ENCODE measurements at places on chromosomes 4 and X.

DNA sequence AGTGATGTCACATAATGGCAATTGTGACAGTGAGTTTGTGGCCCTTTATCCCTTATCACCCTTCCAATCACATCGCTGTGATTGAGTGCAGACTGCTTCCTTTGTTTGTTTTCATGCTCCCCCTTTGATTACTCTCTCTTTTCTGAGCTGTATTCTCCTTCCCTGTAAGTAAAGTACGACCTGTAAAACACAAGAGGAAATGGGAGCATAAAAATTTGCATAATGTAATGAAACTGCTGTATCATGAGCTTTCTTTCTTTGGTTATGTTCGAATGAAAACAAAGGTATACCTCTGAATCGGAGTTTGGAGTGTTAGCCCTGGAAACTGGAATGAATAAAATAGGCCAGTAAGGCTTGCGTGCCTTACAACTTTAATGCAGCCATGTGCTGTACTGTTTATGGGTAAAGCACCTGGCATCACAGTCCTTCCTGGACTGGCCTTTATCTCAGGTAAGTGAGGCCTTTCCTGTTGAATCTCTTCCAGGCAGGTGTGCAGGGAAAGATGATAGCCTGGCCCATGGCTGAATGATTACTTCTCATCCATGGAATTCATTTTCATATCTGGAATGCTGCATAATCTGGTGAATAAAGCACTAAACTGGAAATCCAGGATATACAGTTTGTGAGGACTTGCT, 26.6 kb upstream of the HS3ST1 start:
- H3K27ac ChIP-seq: peak overlapping the region; percentile 83
- H3K4me1 ChIP-seq: no peaks in the 10 kb centered on the region
- no peaks in the 10 kb centered on the region for H3K36me3 ChIP-seq
- H3K27me3 ChIP-seq: no peaks in the 10 kb centered on the region
- no peak overlapping the region for H3K4me3 ChIP-seq

DNA sequence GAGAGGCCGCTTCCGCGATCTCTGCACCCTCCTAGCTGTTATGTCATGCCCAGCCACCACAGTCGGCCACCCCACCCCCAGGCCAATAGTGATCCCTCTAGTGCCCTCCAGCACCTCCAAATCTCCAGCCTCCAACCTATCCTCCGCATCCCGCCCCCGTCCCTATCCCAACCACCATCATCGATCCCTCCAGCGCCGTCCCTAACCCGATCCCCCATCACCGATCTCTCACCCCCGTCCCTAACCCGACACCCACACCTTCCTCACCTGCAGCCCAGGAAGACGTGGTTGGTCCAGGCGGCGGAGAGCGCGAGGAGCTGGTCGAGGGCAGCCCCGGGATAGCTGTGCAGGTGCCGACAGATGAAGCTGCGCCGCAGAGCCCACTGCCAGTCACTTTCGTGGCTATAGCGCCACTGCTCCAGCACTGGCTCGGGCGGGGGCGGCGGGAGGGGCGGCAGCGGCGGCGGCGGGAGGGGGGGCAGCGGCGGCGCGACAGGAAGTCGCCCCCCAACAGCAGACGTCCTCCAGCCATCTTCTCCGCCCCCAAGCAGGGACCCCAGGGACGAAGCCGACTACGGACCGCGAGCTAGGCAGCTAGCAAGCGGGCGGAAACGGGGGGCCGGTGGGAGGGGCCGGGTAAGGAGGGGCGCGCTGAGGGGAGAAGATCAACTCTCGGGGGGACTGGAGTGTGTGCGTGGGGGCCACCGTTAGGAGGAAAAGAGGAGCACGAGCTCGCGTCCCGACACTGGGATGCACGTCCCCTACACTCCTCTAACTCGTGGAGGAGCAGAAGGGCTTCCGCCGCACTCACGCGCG, 552 bp downstream of the NKRF start:
- peak overlapping the region; percentile 75 for H3K4me3 ChIP-seq
- no peaks in the 10 kb centered on the region for H3K27me3 ChIP-seq
- H3K4me1 ChIP-seq: peaks cover 9% of the 10 kb centered on the region
- no peaks in the 10 kb centered on the region for H3K36me3 ChIP-seq
- peak overlapping the region; percentile 94 for H3K27ac ChIP-seq

- H3K4me1 ChIP-seq: no peaks in the 10 kb centered on the region
- H3K36me3 ChIP-seq: no peaks in the 10 kb centered on the region
- peak within 1 kb of the TSS; percentile 7 for H3K4me3 ChIP-seq
- peaks cover 7% of the 10 kb centered on the region for H3K27me3 ChIP-seq
- H3K27ac ChIP-seq: peak within 1 kb of the TSS; percentile 14
- DNase-seq: no peak
These were observed at the start of gene RAI2 for GRCh38 chrX:17860811-17861488. Gene RAI2 (minus strand): TSS chrX:17861298. CDS start chrX:17802010, 59,288 bp downstream.

- no peak for DNase-seq
- no peaks in the 10 kb centered on the region for H3K27me3 ChIP-seq
- no peaks in the 10 kb centered on the region for H3K4me1 ChIP-seq
- H3K27ac ChIP-seq: no peak overlapping the region
- no peaks in the 10 kb centered on the region for H3K36me3 ChIP-seq
These were observed 2.9 kb upstream of the MTM1 start for GRCh38 chrX:150565551-150565950.
